ENCODE measurements at places on chromosomes 6 and 20.

DNA sequence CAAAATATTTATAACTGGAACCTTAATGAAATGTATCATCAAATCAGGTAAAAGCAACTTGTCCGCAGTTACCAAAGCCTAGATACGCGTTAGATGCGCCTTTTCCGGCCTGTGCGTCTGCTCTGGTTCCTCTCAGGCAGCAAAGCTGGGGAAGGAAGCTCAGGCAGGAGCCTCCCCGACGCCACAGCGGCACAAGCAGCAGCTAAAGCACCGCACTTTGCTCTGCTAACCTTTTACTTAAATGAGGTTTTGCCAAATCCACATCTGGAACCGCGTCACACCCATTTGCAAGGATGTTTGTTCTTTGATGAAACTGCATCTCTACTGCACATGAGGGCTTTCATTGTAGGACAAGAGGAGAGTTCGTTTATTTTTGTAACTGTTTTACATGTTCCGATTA is 36.8 kb downstream of the THBS2 start:
- DNase-seq = no peak

DNA sequence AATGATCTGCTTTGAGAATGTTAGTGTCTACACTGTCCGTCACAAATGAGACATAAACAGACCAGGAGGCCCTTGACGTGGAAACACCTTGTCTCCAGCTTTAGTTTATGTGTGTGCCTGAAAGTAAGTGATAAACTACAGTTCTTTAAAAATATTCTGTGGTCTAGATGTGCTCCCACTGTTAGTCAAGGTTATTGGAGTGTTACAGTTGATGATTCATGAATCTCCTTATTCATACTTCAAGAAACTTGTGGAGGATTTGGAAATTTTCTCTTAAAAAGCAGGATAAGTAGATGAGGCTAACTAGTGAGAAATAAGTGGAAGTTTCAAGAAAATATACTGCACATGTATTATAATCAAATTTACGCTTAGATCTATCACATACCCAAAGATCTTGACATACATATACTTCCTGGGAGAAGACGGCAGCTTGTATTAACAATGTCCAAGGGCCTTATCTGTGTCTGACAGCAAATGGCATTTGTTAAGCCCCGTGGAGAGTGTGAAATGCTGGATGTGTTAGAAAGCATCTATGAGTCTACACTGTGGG is 90.5 kb upstream of the MBOAT1 start:
- DNase-seq = no peak

- no peak for DNase-seq
Measured at GRCh38 chr20:6200092-6200491, 77.3 kb upstream of the FERMT1 start.

DNA sequence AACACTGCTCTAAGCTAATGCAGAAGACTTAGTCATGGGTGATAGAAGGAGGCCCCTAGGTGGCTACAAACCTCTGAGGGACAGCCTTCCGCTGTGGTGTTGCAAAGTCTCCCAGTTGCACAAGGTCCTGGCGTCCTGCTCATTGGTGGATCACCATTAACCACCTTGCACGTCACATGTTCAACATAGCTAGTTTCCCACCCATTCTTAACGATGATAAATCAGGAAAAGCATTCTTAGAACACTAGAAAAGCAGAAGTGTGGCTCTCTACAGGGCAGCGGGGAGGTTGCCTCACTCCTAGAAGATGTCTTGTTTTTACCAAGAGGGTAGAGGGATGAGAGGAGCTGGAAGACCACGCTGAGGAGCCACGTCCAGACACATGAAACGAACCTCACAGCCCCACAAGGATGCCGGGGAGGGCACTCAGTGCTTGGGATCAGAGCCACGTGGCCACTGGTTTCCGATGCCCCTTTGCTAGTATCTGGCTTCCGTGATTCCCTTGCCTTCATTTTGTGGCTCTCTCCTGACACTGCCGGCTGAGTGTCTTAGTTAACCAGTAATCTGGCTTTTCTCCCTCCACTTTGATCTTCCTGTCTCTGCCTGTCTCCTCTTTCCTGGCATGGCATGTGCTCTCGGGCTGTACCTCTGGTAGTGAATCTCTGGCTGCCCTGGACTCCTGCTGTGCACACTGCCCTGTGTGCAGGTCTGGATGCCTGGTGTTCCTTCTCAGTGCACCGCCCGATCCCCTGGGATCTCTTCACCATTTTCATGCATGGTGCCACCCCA is 91.4 kb upstream of the NEDD9 start:
- DNase-seq = no peak

DNA sequence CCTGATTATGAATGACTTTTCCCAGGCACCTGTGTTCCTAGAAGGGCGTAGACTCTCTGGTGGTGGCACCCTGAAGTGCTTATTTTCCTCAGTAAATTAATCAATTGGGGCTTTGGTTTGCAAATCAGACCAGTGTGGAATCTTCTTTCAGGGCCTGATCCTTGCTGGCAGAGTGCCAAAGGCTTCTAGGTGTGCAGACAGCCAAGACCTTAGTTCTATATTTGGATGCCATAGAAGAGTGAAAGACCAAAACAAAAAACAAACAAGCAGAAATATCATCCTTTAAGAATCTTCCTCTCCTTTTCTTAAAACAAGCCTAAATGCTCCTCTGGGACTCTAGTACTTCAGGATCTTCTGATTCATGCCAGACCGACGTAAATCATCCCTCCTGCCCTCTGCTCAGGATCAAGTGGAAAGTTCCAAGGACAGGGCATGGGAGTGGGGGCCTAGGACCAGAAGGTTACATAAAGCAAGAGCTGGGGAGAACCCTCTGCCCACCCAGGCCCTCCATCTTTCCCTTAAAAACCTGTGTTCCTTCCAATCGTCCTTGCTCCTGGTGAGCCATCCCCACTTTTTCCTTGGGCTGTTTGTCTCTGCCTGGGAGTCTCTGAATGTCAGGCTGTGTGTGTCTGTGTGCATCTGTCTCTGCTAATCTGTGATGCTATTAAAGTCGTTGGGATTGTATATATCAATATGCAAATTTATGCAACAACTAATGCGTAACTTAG is 70.5 kb upstream of the MYLIP start:
- no peak for DNase-seq

GRCh38 chr20:25226433-25227316 is 21.2 kb upstream of the PYGB start:
- no peak for DNase-seq

GRCh38 chr6:20746024-20746423 is 211.8 kb downstream of the CDKAL1 start:
- DNase-seq = no peak

DNA sequence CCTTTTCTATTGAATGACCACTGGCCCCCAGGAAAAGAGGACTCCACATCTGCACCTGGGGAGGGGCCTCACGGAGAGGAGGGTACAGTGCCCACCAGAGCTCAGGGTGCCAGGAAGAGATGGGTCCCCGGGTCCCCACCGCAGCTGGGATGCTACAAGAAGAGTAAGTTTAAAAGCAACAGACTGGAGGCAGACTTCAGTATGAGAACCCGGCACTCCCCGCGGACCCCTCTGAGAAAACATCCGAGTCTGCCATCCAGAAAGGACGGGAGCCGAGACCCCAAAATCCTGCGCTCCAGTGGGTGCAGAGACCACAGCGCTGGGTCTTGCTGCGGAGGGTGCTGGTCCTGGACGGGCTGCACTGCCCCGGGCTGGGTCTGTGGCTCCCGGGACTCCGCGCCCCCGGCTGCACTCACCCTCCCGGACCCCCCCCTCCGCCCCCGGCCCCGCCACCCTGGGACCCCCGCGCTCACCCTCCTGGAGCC is 350 bp downstream of the HELZ2 start:
- DNase-seq = no peak

GRCh38 chr6:37242429-37243052 is 15.0 kb upstream of the TBC1D22B start:
- no peak for DNase-seq

DNA sequence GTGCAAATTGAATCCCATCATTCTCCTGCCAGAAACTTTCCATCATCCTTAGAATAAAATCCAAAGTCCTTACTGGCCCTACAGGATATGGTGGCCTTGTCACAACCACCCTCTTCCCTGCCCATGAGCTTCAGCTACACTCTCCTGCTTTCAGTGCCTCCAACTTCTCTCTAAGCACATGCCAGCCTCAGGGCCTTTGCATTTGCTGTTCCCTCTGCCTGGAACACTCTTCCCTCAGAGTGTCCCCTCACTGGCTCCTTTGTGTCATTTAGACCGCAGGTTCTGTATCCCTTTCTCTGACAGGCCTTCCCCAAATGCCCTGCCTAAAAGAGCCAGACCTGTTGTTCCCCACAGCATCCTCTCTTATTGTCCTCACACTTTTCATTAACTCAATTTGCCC is 18.2 kb downstream of the HCK start:
- no peak for DNase-seq

- DNase-seq = no peak
Measured at GRCh38 chr6:45533386-45533785, 155.7 kb upstream of the SUPT3H start.

GRCh38 chr6:34108176-34108575 is 37.7 kb downstream of the GRM4 start:
- DNase-seq = no peak

DNA sequence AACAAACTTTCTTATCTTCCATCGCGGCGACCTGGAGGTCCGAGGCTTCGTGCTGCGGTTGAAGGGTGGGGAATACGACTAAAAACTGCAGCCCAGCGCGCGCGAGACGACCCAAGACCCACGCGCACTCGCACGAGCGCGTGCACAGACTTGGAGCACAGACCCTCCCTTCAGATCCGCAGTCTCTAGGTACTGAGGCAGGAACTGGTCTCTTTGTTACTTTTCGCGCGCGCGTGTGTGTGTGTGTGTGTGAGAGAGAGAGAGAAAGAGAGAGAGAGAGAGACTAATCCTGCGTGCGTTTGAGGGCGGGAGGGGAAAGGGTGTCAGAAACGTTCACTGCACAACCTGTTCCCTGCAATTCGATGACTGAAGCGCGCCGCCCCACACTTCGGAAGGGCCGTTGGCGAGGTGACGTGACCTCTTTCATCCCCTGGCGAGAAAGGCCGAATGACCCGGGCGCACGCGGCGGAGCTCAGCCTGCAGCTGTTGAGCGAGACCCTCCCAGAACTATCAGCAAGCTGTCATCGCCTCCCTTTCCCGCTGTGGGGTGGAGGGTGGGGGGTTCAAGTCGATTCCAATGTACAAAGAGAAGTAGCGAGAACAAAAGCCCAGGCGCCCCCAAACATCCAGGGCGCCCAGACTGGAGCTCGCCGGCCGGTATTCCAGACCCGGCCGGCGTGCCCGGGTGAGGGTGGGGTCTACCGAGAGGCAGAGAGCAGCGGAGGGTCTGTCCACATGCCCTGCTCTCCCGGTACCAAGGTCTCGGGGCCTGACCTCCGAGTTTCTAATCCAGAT is 1.5 kb upstream of the TUBB2B start:
- peak; percentile 63 for DNase-seq

- no peak for DNase-seq
Measured at GRCh38 chr6:139030228-139030963, 1.9 kb downstream of the ABRACL start.

- no peak for DNase-seq
Measured at GRCh38 chr6:14804001-14804784, 441.7 kb upstream of the JARID2 start.

- no peak for DNase-seq
Measured at GRCh38 chr6:138267971-138268895, 49.9 kb upstream of the PBOV1 start.

- DNase-seq = peak; percentile 60
Measured at GRCh38 chr6:168147205-168147738, 68.3 kb upstream of the FRMD1 start.

DNA sequence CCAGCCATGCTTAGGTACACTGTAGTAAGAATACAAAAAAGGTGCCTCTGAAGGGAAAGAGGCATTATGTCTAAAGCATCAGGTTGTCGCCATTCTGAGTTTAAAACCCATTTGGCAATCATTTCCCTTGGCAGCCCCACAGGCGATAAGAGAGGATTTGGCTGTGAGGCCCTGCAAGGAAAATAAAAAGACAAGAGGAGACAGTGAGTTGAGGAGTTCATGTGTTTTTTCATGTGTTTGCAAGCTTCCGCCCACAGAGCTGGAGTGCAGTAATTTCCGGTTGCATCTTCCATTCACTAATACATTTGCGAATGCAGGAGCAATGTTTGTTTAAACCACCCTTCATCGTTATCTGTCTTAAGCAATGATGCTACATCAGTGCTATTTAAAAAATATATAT is 138.5 kb upstream of the SOX4 start:
- no peak for DNase-seq

- no peak for DNase-seq
Measured at GRCh38 chr20:57384953-57385761, 6.0 kb upstream of the RBM38 start.

DNA sequence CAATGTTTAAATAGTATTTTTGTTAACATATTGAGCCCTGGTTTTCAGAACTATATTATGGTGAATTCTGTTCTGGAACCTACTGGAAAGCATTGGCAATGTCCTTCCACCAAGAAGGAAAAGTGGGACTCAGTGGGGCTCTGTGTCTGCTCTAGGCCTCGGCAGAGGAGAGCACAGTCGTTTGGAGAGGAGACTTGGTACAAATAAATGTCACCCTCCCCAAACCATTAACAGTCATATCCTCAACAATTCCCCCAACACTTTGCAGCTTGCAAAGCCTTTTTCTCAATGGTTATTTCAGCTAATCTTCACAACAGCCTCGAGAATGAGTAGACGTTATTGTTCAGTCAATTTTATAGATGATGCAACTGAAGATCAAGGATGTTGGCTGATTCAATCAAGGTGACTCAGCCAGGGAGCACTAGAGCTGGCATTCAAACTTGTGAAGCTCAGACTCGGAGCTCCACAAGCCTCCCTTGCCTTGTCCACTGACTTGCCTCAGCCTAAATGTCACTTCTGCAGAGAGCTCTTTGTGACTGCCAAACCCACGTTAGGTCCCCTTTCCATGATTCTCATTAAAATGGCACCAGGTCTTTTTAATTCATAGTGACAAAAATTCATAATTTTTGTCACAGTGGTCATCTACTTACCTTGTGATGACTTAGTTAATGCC is 60.6 kb downstream of the TOX2 start:
- DNase-seq = no peak

- DNase-seq = no peak
Measured at GRCh38 chr20:23244916-23245552, 105.6 kb upstream of the NXT1 start.

Measured in NCI-H187 (cell line).